Activated T-helper 2 cell treated with anti-CD3 and anti-CD28 coated beads, Interferon-gamma antibody, Interleukin-2, Interleukin-4, amounts not matched to agents 10 μg/mL and 5 μg/mL and 100 μg/mL, durations not matched to agents 14 hours and 24 hours and 36 hours (primary cell): ENCODE measurements at places on chromosomes 13 and 19. TPM values are rescaled to one million over a fixed set of nuclear protein-coding genes. Genes with fewer than 3 reads are reported as not detected.

DNA sequence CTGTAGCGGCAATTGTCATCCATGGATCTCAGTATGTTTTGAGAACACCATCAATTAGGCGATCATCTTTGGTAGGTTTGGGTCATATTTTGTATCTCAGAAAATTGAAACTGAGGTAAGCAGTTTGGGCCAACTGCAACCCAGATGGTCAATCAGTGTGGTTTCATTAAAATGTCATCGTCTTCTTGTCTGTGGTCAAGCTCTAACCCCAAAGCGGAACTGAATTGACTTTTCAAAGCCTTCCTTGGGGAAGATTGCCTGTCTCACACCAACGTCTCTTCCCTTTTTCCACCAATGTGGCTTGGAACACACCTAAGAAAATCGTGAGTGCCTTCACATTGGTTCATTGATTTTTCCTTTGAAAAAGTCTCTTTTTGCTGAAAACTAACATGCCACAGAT is 56.3 kb upstream of the UBAC2 start:
- no peak for DNase-seq

LRFN3 gene
- total RNA-seq, result 10.7 and 10.8 TPM in 2 replicates

GRCh38 chr13:45737571-45738017 is 35.5 kb downstream of the CBY2 start:
- DNase-seq, result no peak

GRCh38 chr19:14004619-14005348 is 1.3 kb downstream of the RFX1 start:
- DNase-seq, result no peak

- no peak for DNase-seq
These were observed 85.7 kb downstream of the CYSLTR2 start for GRCh38 chr13:48739386-48739964.
